ENCODE measurements at places on chromosomes 2 and 18.

DNA sequence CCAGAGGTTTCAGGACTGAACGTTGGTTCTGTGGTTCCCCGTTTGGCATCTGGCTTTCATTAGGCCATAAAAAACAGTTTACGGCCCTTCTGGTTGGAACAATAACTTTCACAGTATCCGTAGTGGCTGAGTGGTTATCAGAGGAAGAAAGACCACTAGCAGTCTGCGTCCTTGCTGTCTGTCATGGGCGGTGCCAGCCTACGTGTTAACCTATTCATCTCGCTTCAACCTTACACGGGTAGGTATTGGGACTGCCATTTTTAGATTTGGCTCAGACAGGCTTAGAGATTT lies 42.6 kb upstream of the ROCK2 start:
- no peak for DNase-seq

DNA sequence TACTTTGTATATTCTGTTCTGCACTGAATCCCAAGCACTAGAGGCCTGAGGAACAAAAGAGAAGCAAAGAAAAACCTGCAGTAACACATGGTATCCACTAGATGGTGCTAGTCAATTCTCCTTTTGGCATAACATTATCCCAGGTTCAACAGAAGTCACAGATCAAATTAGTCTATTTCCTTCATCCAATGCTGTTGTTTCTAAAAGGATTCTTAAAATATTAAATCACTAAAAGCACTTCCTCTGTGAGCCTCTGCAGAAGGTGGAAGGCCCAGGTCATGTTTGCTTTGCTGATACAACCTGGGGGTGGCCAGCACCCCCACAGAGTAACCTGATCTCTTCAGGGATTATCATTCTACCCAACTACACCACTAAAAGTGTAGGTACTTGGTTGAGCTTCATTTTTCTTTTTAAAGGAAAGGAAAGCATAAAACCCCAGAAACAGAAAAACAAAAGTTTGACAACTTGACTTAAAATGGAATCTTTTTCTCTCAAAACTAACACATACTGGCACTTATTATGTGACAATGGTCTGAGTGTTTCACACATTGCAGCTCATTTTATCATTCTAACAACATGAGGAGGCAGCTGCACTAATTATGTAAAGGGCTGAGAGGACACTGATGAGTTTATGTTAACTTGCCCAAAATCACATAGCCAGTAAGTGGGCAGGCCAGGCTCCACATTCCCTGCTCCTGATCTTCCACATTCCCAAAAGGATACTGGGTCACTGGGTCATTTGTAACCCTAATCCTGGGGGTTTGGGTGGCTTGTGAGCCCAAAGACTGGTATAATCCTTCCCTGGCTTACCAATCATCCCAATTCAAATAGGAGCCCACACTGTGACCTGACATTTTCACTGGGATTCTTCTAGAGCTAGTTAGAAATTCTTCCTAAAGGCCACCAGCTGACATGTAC lies 66.8 kb upstream of the DNER start:
- DNase-seq, result peak; percentile 45

DNA sequence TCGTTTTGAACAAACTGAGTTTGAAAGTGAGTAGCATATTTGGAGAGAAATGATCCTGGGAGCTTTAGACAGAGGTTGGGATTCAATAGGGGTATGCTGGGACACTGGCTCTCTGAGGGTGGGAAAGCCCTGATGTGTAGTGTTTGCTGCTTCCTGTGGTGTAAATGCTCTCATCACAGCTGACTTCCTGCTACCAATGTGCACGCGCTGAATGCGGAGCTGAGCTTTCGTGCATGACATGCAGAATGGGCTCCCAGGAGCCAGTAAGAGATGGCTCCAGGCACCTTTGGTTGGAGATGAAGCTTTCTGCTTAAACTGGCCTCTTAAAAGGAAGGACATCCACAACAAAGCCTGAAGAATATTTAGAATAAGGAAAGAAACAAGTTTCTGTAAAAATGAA lies 224.1 kb upstream of the CCDC150 start:
- peak; percentile 35 for DNase-seq

- DNase-seq, result no peak
These were observed 62.0 kb upstream of the CAB39 start for GRCh38 chr2:230650585-230651137.

DNA sequence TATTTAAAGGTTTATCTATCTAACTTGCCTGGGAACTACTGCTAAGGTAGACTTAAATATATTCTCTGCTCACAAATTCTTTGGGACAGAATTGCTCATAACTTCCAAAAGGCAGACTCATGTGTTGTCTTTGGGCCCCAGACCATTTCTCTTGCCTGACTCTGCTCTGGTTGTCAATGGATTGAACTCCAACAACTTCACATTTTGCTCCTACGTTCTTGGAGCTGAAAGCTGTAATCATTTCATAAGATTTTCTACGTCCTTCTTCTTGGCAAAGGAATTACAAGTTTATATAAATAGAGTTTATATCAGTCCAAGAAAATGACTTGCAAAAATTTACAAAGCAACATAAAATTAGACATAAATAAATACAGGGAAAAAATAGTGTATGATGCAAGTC lies 32.9 kb upstream of the PPM1B start:
- no peak for DNase-seq

GRCh38 chr18:67621049-67621713 lies 104.7 kb upstream of the DSEL start:
- DNase-seq, result no peak

- no peak for DNase-seq
These were observed 66.9 kb upstream of the SMAD2 start for GRCh38 chr18:47997338-47997780.

- peak; percentile 80 for DNase-seq
These were observed 2.1 kb upstream of the B3GNT7 start for GRCh38 chr2:231393149-231394131.

DNA sequence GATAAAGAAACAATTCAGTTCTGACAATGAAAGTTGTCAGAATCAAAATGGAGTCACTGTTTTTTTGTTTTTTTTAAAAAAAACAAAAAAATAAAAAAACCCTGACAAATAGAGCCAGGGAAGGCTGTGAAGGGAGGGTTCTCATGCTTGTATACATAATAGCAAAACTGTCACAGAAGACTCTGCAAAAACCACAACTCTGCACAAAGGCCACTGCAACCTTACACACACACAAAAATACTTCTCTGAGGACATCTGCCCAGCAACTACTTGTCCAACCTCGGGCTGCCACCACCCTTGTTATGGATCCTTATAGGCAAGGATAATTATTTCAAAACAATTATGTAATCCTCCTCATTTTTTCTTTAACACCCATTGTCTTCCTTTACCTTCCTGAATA lies 41.9 kb upstream of the C2orf66 start:
- no peak for DNase-seq

DNA sequence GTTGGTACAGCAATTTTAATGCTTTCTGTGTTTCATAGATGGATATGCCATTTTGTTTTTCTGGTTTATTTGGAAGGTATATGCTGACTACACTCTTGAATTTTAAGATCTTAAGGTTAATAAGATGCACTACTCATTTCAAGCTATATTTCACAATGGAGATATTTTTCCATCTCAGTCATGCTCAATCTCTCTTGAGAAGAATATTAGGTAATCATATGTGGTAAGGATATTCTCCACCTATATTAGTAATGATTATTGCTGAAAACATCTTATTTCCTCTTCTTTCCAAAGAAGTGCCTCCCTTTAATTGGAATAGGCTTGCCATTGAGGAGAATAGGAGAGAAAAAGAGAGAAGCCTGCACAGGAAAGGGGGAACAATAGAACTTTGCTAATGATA lies 40.1 kb downstream of the EPB41L3 start:
- no peak for DNase-seq

DNA sequence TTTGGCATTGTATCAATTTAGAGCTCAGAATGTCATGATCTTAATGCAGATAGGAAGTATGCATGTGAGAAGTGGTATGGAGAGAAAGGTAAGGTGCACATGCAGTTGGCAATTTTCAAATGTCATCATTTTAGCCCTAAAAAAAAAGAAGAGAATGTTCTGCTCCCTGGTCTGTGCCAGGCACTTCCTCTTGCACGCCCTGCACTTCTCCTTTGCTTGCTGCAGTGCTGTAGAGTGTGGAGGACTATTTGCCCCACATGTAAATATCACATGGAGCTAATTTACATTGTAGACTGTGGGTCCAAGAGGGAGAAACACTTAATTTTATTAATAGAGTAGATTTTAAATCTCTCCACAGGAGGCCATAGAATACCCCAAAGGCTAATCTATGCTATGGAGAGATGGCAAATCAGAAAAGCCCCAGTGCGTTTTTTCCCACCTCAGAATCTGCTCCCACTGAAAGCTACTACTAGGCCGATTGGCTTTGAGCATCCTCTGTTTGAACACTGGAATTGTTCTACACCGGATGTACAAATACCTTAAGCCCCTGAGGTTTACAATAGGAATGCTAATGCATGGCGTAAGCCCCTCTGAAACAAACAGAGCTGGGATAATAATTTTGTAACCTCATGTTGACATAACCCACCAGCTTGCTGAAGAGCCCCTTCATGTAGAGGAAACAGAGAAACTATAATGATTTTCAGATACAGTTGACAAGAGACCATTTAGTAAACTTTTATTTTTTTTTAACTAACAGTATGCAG lies 137.2 kb upstream of the KLHL14 start:
- DNase-seq, result no peak

DNA sequence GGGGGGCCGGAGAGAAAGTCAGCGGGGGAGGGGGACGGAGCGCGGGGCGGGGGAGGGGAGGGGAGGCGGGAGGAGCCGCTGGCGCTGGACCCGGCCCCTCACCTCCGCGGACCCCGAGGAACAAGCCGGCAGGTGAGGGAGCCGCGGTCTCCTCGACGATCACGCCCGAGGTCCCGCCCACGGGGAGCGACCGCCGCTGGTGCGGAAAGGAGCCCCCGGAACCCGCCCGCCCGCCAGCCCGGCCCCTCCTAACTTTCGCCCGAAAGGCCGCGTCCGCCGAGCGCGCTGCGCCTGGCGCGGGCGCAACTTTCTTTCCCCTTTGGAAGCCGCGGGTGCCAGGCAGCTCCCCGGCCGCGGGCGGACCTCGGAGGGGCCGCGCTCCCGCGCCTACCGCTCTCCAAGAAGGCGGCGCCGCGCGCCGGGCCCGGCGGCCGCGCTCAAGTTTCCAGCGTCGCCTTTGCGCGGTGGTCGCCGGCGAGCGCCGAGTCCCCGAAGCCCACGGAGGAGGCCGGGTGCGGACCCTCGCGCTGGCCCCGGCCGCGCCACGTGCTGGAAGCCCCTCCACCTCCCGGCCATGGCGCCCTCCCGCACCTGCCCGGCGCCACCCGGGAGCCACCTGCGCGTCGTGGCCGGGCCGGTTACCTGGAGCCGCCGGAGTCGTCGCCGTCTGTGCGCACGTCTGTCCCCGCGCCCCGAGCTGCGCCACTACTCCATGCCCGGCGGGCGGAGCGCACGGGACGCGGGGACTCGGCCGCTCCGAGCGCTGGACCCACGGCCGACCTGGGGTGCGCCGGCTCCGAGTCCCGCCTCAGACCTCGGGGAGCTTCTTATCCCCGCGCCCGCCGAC lies at the start of gene ALKAL2:
TSS of gene ALKAL2 (minus strand) at position 181 of the 847 bp plus-strand sequence. CDS start 256 bp downstream, outside the sequence.
- peak; percentile 28 for DNase-seq

DNA sequence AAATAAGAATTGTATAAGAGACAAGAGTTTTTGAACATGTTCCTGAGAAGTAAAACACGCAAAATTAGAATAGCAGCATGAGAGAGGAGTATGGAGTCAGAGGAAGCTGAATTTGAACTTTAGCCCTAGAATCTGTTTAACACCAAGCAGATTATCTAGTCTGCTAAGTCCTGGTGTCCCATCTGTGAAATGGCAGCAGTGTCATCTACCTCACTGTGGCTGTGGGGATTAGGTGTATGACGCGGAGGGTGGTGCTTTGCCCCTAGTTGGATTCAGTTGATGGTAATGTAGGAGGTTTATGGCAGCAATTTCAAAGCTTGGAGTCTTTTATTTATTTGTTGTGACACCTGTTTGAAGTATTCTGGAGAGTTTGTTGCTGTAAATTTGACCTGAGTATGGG lies 79.2 kb downstream of the ZNF532 start:
- no peak for DNase-seq

DNA sequence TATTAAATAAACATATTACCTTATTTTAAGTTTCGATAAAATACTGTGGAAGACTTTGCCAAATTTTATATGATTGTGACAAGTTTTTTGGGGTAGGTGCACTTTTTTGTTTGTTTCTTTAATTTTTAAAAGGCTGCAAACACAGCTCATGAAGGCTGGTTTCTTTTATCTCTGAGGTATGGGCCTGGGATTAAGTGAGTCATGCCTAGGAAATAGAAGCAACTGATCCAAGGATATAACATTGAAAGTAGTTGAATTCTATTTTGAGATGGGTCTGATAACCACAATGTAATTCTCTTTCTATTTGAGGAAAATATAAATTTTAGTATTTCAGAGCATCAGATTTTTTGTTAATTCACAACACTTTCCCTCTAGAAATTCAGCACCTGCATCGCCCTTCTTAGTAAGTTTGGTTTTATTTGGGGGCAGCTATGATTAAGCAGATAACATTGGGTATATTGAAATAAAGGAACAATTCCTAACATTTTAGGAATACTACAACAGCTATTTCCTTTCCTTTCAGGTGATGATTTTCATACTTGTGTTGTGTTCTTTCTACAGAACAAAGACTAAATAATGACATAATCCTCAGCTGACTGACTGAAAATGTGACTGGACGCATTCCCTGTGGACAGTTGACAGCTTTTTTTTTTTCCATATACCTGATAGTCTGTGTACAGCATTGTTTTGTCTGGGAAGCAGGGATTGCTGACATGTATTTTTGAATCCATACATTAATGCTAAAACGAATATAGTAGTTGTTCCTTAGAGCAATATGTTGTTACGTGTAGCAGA lies 16.8 kb downstream of the RBM45 start:
- DNase-seq, result no peak

DNA sequence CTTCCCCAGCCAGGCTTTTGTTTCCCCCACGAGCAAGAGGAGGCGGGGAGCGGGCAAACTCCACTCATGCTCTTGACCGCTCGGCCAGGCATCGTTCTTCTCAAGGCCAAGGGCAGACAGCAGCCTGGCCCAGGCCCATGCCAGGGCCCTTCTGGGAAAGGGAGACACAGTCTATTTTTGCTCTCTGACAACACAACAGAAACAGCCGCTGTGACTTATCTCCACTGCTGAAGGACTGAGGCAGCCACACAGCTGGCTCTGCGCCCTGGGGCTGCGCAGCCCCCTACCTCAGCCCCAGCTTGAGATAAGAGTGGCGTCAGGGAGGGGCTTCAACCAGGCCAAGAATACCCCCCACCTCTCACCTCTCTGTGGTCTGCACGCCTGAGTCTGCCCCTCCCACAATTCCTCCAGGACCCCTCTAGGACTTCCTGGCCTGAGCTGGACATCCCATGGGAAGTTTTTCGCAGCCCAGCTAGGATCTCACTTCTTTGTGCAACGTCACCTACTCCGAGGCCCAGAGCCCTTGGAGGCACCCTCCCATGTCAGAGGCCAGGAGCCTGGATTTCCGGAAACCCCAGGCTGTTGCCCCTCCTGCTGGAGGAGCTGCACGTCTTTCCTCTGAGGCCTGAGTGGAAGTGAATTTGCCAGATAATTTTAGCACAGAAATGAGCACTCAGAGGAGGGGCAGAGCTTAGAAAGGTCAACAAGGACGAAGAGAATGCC lies 118.9 kb upstream of the OTOS start:
- DNase-seq, result no peak

Data from GM10248 (cell line).